ENCODE measurements at places on chromosomes 3 and 15.

DNA sequence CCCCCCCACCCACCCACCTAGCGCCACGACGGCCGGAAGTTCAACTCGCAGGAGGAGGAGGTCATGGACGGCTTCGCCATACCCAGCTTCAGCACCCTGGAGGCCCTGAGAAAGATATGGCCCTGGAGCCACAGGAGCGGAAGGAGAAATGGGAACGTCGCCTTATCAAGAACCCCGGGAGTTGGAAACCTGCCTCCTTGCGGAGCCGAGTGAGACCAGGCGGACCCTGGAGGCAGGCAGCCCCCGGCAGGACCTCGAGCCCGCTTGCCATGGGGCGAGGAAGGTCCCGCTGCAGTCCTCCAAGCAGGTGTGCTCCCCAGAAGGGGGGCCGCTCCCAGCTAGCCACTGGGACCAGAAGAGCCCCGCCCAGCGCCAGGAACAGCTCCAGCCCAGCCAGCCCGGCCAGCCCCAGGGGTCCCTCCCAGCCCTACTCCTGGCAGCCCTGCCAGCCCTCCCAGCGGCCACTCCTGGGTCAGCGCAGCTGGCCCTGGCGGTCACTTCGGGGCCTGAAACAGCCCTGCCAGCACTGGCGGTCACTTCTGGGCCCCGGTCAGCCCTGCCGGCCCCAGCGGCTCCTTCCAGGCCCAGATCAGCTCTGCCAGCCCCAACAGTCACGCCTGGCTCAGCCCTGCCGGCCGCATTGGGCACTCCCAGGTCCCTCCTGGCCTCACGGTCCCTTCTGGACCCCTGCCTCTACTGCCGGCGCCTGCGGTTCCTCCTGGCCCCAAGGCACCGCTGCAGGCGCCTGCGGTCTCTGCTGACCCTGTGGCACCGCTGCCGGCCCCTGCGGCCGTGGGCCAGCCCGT lies 10.3 kb upstream of the ROPN1B start:
- DNase-seq: no peak

- no peak for DNase-seq
These were observed 36.6 kb downstream of the SPSB4 start for GRCh38 chr3:141087778-141088130.

DNA sequence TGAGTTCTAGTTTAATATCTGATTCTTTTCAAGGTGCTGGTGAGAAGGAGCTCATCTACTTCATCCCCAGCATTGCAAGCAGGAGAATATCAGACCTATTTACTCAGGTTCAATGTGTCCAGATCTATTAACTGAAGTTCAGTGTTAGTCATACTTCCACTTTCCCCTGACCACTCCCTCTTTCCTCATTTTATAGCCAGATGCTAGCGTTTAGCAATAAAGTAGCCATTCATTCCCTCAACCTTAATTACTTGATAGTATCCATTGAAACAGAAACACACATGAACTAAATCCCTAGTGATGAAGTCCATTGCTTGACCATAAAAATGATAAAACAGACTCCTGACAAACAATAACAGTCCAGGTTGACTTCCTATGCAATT lies 60.0 kb downstream of the RPL22L1 start:
- DNase-seq: no peak

DNA sequence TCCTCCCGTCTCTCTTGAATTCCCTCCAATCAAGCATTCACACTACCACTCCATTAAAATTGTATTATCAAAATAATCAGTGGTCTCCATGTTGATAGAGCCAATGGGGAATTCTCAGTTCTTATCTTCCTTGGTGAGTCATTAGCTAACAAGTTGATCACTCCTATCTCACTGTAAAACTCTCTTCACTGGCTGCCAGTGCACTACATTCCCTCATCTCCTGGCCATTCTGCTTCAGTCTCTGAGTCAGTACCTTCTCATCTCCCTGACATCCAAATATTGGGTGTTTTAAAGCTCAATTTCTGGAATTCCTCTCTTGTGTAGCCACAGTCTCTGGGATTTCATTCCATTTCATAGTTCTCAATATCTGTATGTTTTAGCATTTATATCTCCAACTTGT lies 175.2 kb downstream of the ALDH1A2 start:
- no peak for DNase-seq

DNA sequence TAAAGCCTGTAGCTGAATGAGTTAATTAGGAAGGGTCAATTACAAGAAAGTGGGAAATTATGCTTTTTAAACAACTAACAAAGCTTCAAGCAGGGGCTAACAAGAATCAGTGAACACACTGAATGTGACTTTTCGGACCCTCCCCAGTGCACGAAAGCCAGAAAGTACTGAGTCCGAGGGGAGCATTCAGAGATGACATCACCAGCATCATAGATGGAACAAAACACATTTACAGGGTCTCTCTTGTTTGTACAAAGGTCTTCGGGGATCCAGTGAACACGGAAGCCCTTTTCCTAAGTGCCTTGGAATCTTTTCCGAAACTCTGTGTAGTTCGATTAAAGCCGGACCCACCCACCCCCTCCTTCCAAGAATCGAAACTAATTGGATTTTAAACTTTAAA lies 829 bp downstream of the DCP1A start:
- no peak for DNase-seq

DNA sequence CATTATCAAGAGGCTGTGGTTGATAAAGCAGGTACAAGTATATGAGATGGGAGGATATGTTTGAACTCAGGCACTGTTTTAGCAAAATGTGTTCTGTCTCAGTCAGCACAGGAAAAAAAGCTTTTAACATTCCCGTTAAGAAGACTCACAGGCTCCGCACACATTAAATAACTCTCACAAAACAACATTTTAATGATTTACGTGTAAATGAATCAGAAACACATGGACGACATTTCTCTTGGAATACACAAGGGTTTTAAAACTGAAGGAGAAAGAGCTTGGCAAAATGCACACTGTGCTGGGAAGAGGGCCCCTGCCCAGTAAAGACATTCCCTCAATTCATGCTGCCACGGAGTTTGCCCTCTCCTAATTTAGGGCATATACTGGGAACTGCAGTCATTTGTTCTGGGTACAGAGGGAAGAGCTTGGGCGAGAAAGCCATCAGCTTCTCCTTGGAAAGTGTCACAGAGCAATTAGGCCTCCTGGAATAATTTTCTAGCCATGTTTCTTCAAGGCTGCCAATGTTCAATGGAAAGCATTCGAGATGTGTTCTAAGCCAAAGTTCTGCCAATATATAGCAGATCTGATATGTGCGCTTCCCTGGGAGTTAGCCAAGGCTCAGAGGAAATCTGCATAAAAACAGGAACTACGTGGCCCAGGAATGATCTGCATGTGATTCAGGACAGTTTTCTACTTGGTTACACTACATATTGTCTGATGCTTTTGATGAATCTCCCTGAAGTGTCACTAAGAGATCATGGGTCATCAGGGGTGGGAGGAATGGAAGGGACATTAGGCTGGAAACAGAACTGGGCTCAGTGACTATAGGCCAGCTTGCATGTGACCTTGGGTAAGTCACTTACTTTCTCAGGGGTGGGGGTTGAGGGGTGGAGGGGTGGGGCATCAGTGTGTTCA lies 2.2 kb upstream of the MASP1 start:
- no peak for DNase-seq

DNA sequence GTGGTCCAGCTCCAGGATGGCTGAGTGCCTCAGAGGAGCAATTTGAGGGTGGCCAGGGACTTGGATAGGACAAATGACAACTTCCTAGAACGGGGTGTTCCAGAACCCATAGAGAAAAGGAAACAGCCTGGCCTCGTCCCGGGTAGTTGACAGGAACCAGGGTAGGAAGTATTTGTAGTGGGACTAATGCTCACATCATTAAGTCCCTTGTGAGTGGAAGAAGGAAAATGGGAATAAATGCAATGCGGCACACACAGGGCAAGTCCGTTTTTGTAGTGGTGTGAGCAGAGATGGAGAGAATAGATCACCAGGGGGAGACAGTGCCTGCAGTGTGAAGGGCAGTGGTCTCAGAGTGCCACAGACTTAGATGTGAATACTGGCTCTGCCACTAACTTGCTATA lies 19.6 kb downstream of the TIMP4 start:
- DNase-seq: peak; percentile 82

DNA sequence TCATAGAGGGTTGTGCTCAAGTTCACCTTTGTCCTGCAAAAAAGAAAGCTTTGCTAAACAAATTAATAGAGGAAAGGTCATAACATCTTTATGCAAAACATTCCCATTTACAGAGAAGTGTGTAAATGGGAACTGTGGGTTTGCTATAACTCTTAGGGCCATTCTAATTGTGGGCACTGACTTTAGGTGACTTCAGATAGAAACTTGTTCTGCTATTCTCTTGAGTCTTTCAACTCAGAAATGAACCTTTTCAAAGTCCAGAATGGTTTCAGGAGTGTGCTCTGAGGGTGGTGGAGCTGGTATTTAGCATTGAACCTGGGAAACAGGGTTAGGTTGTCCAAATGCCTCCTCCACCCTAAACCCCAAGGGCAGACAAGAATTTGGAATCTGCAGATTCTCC lies 34.0 kb downstream of the SPTSSB start:
- no peak for DNase-seq

All from fibroblast of the conjunctiva (primary cell).